ENCODE measurements at places on chromosomes 3 and 15. TPM values are rescaled to one million over a fixed set of nuclear protein-coding genes. Genes with fewer than 3 reads are reported as not detected.

DNA sequence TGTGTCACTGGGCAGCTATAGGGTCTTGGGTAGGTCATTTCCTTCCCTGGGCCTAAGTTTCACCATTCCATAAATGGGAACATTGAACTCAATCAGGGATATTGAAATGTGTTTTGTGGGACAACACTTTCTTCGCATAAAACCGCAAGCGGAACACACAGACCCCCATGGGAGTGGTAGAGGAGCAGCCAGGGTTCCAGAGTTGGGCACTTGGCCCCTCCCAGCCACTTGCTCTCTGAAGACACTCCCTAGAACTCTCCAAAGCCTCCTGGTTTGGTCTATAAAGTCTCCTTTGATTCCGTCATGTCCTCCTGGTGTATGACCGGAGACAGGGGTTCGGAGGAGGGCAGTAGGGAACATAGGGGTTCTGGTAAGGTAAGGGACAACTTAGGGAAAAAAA lies 271.7 kb downstream of the UACA start:
- no peaks in the 10 kb centered on the region for H3K4me1 ChIP-seq
- H3K27me3 ChIP-seq: no peaks in the 10 kb centered on the region
- H3K36me3 ChIP-seq: no peaks in the 10 kb centered on the region
- DNase-seq: no peak
- H3K4me3 ChIP-seq: no peak overlapping the region
- H3K27ac ChIP-seq: no peak overlapping the region

Gene MEGF11
- total RNA-seq: not detected

DNA sequence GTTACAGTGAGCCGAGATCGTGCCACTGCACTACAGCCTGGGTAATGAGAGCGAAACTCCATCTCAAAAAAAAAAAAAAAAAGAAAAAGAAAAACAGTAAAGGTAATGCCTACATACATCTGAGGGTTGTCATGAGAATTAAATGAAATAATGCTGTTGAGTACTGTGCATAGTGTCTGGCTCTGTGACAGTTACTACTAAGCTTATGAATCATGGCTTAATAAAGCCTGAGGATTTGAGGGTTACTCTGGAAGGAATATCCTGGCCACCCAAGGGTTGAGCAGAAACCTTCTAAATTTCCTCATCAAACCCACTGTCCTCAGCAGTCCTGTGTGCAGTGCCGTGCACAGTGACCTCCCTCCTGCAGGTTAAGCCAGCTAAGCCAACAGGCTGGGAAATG lies 26.8 kb upstream of the ELP6 start:
- no peaks in the 10 kb centered on the region for H3K27me3 ChIP-seq
- no peaks in the 10 kb centered on the region for H3K4me1 ChIP-seq
- H3K4me3 ChIP-seq: no peak overlapping the region
- H3K27ac ChIP-seq: no peak overlapping the region
- no peak for DNase-seq

GRCh38 chr15:59313641-59314332 lies 58.9 kb downstream of the MYO1E start:
- H3K27me3 ChIP-seq: no peaks in the 10 kb centered on the region
- no peaks in the 10 kb centered on the region for H3K36me3 ChIP-seq
- peak; percentile 63 for DNase-seq
- no peak overlapping the region for H3K4me3 ChIP-seq
- peaks cover 20% of the 10 kb centered on the region for H3K4me1 ChIP-seq

DNA sequence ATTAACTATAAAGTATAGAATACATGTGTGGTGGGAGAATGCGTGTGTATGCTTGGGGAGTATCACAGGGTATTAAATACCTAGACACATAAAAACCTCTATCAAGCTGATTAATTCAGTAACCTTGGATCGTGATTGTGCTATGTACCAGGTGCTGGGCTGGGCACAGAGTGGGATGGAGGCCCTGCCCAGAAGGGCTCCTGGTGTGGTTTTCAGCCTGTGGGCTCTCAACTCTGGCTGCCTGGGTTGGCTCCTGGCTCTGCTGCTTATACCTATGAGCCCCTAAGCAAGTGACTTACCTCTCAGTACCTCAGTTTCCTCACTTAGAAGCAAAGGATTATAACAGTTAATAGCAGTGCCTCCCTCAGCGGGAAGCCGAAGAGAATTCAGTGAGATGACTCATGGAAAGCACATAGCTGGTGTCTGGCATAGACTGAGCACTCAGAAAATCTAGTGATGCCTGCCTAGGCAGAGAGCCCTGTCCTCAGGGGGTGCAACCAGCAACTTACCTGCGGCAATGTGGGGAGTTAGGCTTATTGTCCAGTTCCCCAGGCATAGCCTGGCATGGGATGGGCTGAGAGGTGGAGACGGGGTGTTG lies 90.6 kb upstream of the MYZAP start:
- peak overlapping the region; percentile 35 for H3K27ac ChIP-seq
- H3K4me3 ChIP-seq: no peak overlapping the region
- H3K27me3 ChIP-seq: no peaks in the 10 kb centered on the region
- H3K36me3 ChIP-seq: no peaks in the 10 kb centered on the region

Gene KNSTRN
- total RNA-seq: 5.3 TPM

DNA sequence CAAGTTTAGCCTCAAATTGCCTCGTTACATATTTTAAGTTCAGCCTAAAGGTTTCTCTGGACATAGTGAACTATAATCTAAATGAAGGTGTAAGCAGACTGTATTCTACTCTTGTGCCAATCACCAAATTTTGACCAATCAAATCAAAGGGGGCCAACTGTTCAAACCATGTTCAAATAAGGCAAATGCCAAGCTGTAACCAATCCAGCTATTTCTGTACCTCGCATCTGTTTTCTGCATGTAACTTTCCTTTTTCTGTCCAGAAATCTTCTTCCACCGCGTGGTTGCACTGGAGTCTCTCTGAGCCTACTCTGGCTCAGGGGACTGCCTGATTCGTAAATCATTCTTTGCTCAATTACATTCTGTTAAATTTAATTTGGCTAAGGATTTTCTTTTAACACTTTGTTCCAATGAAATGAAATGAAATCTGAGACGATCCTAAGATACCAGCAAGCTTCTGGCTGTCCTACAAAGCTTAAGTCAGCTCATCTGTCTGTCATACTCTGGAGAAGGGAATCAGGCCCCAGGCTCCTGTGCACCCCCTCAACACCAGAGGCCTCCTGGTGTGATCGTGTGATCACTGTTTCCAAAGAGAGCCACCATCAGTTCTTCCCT lies 53.2 kb upstream of the ZNF148 start:
- H3K4me3 ChIP-seq: no peak overlapping the region
- no peaks in the 10 kb centered on the region for H3K36me3 ChIP-seq
- H3K27ac ChIP-seq: no peak overlapping the region
- H3K4me1 ChIP-seq: no peaks in the 10 kb centered on the region
- no peaks in the 10 kb centered on the region for H3K27me3 ChIP-seq

- no peaks in the 10 kb centered on the region for H3K36me3 ChIP-seq
- H3K27ac ChIP-seq: no peak overlapping the region
- H3K4me1 ChIP-seq: no peaks in the 10 kb centered on the region
- H3K4me3 ChIP-seq: no peak overlapping the region
- DNase-seq: no peak
Observed at GRCh38 chr3:98434412-98434811, 28.6 kb upstream of the OR5K1 start.

DNA sequence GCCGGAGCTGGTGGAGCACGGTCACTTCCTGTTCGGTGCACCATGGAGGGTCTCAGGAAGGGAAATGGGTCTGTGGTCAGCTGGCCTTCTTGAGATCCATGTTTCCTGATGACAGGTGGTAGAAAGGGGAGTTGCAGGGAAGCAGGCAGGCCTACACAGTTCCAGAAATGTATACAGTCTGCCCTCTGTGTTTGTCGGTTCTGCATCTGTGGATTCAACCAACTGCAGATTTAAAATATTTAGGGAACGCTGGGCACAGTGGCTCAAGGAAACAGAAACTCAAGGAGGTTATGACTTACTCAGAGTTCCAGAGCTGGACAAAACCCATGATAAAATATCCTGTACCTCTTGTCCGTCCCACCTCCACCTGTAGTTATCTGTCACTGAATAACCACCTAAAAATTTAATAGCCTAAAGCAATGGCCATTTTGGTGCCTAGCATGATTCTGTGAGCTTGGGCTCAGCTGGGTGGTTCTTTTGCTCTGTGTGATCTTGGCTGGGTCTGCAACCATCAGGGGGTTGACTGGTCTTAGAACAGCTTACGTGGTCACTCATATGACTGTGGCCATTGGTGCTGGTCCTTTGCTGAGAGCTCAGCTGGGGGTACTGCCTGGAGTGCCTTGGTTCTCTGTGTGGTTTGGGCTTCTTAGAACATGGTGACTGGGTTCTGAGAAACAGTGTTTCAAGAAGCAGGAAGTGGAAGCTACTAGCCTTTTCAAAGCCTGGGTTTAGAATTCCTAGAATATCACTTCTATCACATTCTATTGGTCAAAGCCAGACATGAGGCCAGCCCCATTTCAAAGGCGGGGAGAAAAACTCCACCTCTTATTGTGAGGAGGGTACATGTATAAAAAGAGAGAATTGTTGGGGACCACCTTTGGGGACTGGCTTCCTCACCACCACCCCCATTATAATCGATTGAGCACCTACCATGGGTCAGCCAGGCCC lies 239.7 kb upstream of the BHLHE40 start:
- H3K4me3 ChIP-seq: no peak overlapping the region
- H3K36me3 ChIP-seq: no peaks in the 10 kb centered on the region
- no peaks in the 10 kb centered on the region for H3K27me3 ChIP-seq
- H3K27ac ChIP-seq: peak overlapping the region; percentile 86

Gene SLITRK3
- not detected for total RNA-seq

DNA sequence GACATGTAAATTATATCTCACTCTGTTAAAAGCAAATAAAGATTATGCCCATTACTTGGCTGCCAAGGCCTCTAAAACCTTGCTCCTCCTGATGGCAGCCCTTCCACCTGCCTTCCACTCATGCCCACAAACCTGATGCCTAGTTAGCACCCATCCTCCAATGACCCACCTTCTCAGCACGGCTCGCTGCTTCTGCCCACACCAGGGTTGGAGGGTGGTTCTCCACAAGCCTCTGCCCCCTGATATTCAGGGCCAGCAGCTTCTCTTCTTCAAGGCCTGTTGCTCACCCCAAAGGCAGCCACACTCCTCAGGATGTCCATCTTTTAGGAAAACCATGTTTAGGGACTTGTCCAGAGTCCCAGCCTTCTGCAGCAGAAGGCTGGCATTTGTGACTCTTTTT lies 263.4 kb upstream of the TLE3 start:
- peaks cover 13% of the 10 kb centered on the region for H3K27me3 ChIP-seq
- no peak overlapping the region for H3K27ac ChIP-seq
- H3K36me3 ChIP-seq: no peaks in the 10 kb centered on the region
- no peak for DNase-seq

GRCh38 chr3:106421909-106422308 lies 553.1 kb upstream of the CBLB start:
- H3K27me3 ChIP-seq: no peaks in the 10 kb centered on the region
- no peak overlapping the region for H3K27ac ChIP-seq
- no peak overlapping the region for H3K4me3 ChIP-seq
- H3K36me3 ChIP-seq: no peaks in the 10 kb centered on the region

DNA sequence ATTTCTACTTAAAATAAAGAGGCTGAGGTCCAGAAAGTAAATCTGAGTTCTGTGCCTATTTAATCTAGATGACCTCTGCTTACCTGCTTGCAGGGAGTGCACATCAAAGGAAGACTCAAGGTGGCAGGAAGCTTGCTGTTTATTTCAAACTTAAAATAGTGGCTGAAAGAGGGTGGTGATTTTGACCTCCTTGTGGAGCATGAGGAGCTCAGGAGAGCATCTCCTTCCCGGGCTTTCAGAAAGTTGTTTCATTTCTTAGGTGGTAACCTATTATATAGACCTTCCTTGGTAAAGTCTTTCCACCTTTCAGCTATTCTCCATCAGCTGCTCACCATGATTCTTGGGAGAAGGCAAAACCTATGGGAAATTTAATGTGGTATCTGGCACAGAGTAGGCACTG lies 494 bp downstream of the GCSAM start:
- peak overlapping the region; percentile 36 for H3K27ac ChIP-seq
- DNase-seq: no peak
- no peak overlapping the region for H3K4me3 ChIP-seq

DNA sequence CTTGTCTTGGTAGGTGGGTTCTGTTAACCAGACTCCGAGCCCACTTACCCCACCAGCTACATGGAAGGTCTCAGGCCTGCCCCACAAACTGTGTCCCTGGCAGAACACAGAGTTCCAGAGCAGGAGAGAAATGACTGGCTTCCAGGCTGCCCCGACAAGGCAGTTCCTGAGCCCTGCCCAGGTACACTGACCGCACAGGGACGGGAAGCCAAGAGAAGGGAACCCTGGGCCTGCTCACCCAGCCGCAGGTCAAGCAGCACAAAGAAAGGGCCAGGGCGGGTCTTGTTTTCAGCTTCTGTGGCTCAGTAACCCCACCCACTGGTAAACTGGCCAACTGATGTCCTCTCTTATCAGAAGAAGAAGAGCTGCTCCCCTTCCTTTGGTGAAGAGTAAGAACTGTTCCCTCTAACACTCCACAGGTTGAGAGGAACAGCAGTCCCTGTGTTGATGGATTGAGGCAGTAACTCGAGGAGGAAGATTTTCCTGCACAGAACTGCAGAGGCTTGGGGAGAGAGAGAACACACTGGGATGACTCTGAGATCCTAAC lies 68.4 kb downstream of the CRTC3 start:
- peaks cover 25% of the 10 kb centered on the region for H3K4me1 ChIP-seq
- no peak overlapping the region for H3K4me3 ChIP-seq
- H3K36me3 ChIP-seq: peaks cover 30% of the 10 kb centered on the region
- peak; percentile 37 for DNase-seq

Gene LRRC3B
- 0.15 TPM for total RNA-seq

Gene GOLGA6D
- total RNA-seq: not detected

GRCh38 chr15:83324799-83325198 lies 40.3 kb upstream of the BNC1 start:
- no peaks in the 10 kb centered on the region for H3K36me3 ChIP-seq
- no peak overlapping the region for H3K4me3 ChIP-seq
- no peak overlapping the region for H3K27ac ChIP-seq
- no peak for DNase-seq

DNA sequence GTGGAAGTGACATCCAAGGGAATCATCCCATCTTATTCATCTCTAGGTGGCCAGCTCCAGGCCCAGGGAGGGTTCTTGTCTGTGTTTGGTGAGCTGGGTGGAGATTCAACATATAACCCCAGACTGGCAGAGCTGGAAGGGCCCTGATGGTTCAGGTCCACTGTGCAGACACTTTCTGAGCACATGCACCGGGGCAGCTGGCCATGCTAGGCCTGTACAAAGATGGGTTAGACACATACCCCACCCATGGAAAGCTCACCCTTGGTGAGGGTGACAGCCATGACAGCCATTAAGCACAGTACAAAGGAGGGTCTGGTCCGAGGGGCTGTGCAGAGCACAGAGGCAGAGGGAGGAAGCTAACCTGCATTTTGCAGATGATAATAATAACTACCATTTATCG lies 100.4 kb downstream of the CORO2B start:
- no peak overlapping the region for H3K4me3 ChIP-seq
- DNase-seq: no peak
- H3K27ac ChIP-seq: no peak overlapping the region

Gene KBTBD13
- total RNA-seq: 4.6 TPM

GRCh38 chr3:150036780-150037179 lies 66.1 kb upstream of the PFN2 start:
- H3K4me1 ChIP-seq: no peaks in the 10 kb centered on the region
- no peaks in the 10 kb centered on the region for H3K27me3 ChIP-seq
- no peak overlapping the region for H3K27ac ChIP-seq
- H3K36me3 ChIP-seq: no peaks in the 10 kb centered on the region
